ENCODE measurements at places on chromosomes 12 and 14.
A peak's percentile ranks its signal among the peaks of the same experiment; 100 is the strongest.

DNA sequence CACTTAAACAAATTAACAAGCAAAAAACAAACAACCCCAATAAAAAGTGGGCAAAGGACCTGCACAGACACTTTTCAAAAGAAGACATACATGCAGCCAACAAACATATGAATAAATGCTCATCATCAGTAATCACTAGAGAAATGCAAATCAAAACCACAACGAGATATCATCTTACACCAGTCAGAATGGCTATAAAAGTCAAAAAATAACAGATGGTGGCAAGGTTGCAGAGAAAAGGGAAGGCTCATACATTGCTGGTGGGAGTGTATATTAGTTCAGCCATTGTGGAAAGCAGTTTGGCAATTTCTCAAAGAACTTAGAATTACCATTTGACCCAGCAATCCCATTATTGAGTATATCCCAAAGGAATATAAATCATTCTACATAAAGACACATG is 34.6 kb upstream of the NT5DC3 start:
- DNase-seq = no peak

DNA sequence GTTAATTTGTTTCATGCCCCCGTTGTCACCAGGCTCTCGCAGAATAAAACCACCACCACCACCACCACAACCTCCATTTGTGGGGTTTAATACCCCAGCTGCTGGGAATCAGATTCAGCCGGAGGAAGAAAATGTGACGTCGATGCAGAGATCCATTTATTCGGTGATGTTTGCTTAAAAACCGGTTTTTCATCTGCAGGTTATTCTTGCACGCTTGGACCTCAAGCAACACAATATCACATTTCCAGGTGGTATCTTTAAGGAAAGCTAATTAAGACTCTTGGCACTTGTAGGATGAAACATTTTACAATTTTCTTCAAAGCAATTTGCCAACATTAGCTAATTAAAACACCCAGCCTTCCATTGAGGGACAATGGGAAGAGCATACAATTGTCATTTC is 39.8 kb downstream of the SPRING1 start:
- peak; percentile 92 for DNase-seq

DNA sequence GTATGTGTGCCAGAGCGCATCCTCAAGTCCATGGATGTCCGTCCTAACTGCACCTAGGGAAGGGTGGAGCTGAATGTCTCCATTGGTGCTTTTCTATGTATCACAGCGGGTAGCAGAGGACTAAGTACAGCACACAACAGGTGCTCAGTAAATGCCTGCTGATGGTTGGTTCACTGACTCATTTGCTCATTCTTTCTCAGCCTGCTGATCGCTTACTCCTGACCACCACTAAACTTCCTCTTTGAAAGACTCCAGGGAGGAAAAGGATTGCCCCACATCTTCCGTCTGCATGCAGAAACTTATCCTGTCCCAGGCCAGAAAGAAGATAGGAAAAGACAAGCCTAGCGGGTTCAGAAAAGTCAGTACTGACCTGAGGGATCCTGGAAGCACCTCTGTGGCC is 66.3 kb downstream of the B4GALNT3 start:
- no peak for DNase-seq

DNA sequence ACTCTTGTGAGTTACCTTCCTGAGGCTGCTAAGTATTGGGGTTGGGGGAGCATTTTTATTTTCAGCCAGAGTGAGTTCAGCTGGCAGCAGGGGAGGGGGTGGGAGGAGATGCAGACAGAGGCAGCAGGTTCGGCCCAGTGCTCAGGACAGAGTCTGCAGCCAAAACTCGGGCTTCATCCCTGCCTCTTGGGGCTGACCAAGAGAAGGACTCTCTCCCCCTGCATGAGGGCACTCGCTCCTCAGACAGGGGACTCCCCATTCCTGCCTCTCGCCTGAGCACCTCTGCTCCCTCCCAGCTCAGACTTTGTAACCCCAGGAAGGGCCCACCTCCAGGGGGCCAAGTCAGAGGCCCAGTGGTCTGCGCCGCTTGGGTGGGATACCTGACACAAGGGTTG is 1.1 kb upstream of the AKT1 start:
- DNase-seq = no peak

All from NCI-H1105 treated with DMSO at 0.1 percent for 48 hours (cell line).